ENCODE measurements at places on chromosomes 16 and 17.

- DNase-seq, result no peak
Observed at GRCh38 chr17:75906143-75906884, 1.6 kb upstream of the MRPL38 start.

- peak; percentile 91 for DNase-seq
Observed at GRCh38 chr16:67936880-67937605, 393 bp upstream of the PSMB10 start.

GRCh38 chr17:34989473-34989872 lies 9.2 kb downstream of the LIG3 start:
- DNase-seq, result no peak

GRCh38 chr17:65638221-65638975 lies 77.0 kb upstream of the AXIN2 start:
- no peak for DNase-seq

GRCh38 chr17:8724451-8724850 lies 20.2 kb downstream of the CCDC42 start:
- DNase-seq, result no peak

- DNase-seq, result no peak
Observed at GRCh38 chr16:83959656-83960434, 6.8 kb downstream of the OSGIN1 start.

DNA sequence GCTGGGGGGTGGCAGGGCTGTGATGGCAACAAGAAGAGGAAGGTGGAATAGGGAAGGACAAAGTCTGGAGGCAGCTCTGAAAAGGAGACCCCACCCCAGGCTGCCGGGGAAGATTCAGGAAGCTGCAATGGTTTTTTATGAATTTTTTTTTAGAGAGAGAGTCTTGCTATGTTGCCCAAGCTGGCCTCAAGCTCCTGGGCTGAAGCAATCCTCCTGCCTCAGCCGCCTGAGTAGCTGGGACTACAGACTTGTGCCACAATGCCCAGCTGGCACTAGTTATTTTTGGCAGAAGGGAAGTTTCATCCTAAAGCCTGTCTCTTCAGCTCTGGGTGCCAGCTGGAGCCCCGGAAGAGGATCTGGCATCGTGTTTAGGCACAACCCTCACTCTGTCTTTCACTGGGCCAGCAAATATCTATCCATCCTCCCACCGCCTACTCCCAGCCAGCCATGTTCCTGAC lies 1.3 kb upstream of the CES3 start:
- DNase-seq, result no peak

DNA sequence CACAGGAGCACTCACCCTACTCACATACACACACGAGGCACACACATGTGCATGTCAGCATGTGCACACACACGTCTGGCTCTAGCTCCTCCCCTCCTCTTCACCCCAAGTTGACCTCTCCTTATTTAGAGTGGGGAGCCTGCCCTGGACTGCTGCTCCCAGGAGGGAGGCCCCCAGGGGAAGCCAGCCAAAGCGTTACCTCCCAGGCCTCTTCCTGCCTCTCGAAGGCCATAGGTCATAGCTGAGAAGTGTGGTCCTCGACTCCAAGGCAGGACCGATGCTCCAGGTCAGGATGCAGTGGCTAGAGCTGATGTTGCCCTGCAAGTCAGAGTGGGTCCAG lies 18.8 kb downstream of the POLR3K start:
- DNase-seq, result no peak

- DNase-seq, result no peak
Observed at GRCh38 chr17:7408863-7409262, 1.2 kb downstream of the NLGN2 start.

GRCh38 chr16:9441012-9441411 lies 349.6 kb downstream of the HAPSTR1 start:
- DNase-seq, result no peak

DNA sequence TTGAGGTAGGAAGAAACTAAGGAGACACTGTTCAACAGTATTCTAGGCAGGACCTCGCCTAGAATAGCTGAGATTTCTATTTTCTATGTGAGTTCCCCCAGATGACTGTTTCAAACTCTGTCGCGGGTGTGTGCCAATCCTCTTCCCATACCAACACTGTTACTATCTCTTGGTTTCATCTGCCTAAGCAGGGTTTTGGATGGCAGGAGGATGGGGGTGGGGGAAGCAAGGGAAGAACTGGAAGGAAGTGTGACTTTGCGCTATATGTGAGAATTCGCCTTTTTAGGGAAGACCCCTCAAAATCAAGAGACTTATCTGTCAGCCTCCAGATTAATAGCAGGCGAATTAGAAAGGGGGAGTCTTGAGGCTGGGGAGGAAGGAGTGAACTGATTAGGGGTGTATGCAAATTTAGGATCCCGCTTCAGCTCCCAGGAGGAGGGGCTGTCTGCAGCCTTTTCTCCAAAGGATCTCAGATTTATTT lies 521 bp upstream of the G6PC3 start:
- no peak for DNase-seq

DNA sequence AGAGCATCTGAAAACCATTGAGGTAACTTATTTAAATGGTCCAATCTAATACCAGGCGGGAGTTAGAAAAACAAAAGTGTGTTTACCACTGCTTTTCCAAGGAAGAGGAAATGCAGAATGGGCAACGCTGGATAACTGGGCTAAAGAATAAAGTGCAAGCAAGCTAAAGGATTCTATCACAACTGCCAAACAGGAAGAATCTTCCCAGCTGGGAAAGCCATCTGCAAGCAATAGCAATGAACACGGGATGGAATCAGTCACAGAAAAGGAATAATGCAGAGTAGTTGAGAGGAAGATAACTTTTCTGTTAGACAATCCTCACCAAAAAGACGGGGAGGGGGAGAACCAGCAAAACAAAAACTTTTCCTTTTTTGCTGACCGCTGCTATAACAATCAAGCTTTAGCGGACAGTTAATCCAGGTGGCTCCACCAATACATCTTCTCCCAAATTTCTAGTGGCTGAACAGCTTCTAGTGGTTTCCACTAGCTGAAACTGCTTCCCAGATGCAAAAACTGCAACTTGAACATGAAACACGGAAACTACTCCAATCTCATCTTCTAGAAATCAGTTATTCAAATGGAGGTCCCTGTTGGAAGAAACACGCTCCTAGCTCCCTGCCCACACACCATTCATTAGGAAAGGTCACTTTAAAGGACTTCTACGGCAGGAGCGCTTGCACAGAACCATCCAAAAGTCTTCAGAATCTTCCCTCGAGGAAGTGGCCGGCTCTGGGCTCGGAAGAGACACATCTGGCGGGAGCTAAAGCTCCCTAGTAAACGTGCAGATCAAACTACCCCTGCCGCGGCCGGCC lies 929 bp downstream of the TMEM11 start:
- DNase-seq, result no peak

- DNase-seq, result peak; percentile 21
Observed at GRCh38 chr17:59154292-59154720, 680 bp downstream of the SKA2 start.

DNA sequence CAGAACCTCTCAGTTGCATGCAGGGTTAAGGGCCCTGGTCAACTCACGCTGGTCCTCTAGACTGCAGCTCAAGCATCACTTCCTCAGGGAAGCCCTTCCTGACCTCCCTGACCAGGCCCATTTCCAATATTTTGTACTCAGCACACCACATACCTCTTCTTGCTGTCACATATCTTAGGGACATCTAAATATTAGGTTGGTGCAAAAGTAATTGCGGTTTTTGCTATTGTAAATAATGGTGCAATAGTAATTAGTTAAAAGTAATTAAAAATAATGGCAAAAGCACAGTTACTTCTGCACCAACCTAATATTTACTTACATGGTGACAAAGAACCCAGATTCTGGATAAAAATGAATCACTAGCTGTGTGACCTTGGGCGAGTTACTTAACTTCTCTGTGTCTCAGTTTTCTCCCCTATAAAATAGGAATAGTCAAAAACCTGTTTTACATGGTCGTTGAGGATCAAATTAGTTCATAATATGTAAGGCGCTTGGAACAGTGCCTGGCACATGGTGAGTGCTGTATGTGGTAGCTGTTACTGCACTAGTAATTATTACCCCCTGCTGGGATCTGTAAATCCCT lies 177.4 kb downstream of the PRKCB start:
- DNase-seq, result no peak

- no peak for DNase-seq
Observed at GRCh38 chr17:45256114-45256966, 5.6 kb downstream of the SPATA32 start.

- DNase-seq, result no peak
Observed at GRCh38 chr17:21001111-21001812, 41.5 kb downstream of the USP22 start.

GRCh38 chr17:42817866-42818265 lies 6.2 kb downstream of the BECN1 start:
- no peak for DNase-seq

GRCh38 chr16:48381201-48381600 lies 4.0 kb downstream of the SIAH1 start:
- DNase-seq, result no peak

DNA sequence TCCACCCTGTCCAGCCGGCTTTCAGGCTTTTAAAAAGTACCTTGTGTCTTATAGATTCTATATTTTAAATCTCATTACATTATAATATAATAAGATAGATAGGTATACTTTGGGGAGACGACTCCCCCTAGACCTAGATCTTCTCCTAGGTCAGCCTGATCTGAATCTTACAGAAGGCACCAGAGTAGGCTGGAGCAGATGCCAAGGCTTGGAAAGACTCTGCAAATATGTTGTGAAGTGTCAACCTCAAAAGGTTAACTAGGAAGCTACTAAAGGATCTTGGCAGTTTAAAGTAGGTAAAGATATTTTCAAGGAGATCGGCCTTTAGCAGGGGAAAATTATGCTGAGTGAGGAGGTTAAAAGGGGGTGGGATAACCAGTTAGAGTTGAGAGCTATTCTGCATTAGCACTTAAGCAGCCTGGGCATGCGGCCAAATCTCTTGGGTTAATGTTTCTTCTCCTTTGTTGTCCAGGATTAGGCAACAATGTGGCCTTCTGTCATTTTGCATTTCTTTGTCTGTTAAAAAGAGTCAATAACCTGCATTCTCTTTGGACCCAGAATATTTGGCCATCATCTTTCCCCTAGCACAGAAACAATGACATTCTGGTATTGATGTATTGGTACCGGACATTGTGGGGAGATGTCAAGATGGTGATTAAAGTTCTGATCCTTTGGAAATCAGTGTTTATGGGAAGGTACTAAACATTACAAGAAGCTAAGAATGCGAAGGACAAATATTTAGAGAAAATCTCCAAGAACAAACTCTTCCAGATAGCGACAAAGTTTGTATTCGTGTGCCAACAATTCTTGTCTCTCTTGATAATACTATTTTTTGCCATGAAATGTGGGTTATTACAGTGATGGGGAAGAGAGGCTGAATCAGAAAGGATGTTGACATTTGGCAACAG lies 51.2 kb upstream of the DHX40 start:
- no peak for DNase-seq

DNA sequence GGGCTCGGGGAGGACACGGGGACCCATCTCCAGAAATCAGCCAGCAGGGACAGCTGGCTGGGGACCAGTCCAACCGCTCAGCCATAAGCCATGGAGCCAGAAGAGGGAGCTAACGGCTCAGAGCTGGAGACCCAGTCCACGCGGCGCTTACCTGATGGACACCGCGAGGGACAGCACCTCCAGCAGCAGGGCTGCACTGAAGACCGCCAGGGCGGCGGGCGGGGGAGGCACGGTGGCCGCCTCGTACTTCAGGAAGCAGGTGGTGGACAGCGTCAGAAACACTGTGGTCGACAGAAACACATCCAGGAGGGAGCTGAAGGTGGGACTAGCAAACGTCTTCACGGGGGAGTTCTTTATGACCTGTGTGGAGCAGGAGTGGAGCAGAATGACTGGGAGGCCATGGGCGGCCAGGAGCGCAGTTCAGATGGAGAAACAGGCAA lies 102.6 kb upstream of the CREBBP start:
- DNase-seq, result peak; percentile 64

- DNase-seq, result no peak
Observed at GRCh38 chr17:16254773-16255400, 37.9 kb downstream of the PIGL start.

DNA sequence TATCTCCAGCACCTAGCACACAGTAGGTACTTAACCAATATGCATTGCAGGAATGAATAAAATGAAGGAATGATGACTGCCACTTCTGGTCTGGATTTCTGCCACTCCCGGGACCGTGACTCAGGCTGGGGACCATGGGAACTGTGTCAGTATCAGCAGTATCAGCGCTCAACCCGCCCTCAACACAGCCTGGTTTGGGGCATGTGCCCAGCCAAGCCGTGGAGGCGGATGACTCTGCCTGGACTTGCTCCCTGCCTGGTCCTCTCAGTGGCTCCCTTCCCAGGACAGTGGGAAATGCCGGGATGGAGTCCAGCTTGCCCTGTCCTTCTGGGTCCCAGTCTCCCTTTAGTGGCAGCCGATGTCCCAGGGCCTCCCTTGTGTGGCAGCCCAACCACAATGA lies 55.1 kb downstream of the SRCIN1 start:
- no peak for DNase-seq

GRCh38 chr16:12120217-12120981 lies 143.9 kb downstream of the SNX29 start:
- DNase-seq, result no peak

- no peak for DNase-seq
Observed at GRCh38 chr16:77571115-77571862, 136.5 kb upstream of the ADAMTS18 start.

- DNase-seq, result no peak
Observed at GRCh38 chr16:52383119-52383518, 163.8 kb downstream of the TOX3 start.

DNA sequence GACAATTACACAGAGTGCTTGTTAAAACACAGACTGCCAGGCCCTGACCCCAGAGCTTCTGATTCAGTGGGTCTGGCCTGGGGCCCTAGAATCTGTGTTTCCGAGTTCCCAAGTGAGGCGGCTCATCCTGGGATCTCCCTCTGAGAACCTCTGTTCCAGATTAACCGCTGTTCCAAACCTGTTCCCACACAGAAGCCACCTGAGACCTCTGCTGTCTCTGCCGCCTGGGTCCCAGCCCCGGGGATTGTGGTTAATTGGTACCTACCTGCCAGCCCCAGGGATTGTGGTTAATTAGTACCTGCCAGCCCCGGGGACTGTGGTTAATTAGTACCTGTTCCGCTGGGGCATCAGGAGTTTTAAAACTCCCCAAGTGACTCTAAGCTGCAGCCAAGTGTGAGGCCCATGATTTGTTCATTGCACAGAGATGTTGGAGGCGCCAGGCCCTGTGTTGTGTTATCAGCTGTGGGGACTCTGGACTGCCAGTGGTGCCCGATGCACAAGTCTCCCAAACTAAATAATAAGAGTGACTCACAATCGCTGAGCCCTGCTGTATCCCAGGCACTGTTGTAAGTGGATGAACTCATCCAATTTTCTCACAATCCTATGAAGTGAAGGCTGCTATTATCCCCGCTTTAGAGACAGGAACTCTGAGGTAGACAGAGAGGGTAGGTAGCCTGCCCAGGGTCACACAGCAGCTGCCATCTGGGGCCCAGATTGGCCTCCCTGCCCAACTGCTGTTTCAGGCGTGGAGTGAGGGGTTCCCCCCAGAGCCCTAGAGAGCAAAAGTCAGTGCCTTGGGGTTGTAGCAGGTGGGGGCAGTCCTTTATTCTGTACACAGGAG lies 219.7 kb downstream of the IRF8 start:
- DNase-seq, result no peak

- no peak for DNase-seq
Observed at GRCh38 chr17:588519-588918, 126.1 kb downstream of the VPS53 start.
